ENCODE measurements at places on chromosomes 12 and 14.

DNA sequence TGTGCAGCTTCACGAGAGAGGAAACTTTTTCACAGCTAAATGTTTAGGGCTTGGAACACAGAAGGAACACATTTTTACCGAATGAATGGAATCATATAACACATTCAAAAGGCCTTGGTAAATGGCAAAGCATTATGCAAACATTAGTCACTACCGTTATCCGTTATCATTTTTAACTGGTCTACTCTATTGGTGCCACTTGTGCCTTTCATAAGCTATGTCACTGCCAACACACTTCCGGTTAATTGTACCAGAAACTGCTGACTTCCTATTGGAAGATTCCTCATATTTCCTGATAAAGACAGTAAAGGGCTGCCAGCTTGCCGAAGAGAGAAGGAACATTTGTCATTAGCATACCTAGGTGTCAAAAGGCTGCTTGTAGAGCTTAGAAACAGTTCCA, 169.2 kb downstream of the APAF1 start:
- no peak for DNase-seq

DNA sequence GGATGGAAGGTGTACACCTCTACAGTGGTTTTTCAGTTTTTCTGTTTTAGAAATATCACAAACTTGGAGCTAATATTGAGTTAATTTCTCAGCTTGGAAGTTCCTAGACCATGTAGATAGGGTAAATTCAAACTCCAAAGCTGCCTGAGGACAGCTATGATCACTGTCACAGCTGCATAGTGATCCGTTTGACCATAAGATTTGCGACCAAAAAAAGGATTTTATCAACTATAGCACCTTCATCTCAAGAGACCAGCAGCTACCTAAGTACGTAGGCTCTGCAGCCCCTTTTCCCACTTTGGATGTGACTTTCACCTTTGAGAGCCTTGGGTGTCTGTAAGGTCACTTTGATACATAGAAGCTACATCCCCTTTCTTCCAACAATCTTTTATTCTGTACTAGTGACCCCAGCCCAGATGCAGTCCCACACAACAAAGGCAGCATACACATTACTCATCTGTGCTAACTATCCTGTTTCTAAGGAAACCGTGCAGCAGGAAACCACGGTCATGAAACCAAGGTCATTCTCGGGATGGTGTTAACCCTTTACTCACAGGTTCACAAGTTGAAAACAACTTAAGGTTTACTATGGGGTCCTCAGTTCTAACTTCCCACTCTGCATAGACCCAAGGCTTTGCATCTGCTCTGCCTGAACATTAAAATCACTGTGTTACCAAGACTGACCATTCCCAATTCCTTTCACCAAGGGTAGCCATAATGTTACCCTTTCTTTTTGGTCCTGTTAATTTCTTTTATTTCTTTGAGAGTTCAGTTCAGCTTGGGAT, 75.4 kb downstream of the IFT81 start:
- DNase-seq, result peak; percentile 65

DNA sequence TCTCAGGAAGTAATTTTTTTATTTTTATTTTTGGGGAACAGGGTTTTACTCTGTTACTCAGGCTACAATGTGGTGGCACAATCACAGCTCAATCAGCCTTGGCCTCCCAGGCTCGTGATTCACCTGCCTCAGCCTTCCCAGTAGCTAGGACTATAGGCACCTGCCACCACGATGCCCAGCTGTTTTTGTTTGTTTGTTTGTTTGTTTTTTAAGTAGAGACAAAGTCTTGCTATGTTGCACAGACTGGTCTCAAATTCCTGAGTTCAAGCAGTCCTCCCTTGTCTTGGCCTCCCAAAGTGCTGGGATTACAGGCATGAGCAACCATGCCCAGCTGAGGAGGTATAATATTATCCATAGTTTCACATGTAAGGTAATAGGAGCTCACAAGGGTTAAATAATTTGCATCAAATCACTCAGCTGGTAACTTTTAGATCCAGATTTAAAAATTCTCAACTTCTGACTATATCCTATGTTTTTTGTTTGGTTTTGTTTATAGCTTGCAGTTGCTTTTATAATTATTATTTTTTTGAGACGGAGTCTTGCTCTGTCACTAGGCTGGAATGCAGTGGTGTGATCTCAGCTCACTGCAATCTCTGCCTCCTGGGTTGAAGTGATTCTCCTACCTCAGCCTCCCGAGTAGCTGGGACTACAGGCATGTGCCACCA, 629.3 kb downstream of the DIO2 start:
- DNase-seq, result peak; percentile 32

- no peak for DNase-seq
Measured at GRCh38 chr14:79841433-79841832, 369.9 kb downstream of the DIO2 start.

DNA sequence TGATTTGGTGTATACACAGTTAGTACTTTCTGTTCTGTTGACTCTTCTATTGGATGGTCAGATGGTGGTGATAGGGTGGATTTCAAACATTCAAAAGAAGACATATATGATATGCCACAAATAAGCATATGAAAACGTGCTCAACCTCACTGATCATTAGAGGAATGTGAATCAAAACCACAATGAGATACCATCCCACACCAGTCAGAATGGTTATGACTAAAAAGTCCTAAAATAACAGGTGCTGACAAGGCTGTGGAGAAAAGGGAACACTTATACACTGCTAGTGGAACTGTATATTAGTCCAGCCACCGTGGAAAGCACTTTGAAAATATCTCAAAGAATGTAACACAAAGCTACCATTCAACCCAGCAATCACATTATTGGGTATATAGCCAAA, 425.5 kb downstream of the C12orf50 start:
- DNase-seq, result peak; percentile 42

DNA sequence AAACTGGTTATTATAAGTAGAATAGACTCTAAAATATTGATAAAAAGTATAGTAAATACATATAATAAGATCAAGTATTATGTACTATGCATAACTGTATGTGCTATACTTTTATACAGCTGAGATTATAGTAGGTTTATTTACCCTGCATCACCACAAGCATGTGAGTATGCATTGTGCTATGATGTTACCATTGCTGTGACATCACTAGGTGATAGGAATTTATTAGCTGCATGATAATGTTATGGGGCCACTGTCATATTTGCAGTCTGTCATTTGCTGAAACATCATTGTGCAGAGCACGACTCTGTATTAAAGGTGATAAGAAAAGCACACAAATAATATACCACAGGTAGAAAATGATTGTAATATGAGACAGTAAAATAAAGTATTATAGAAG, 385.6 kb downstream of the ZFP36L1 start:
- no peak for DNase-seq
